NCI-H82 (cell line): ENCODE measurements at places on chromosomes 5 and 9.

GRCh38 chr5:76408104-76408654 is 5.1 kb downstream of the IQGAP2 start:
- DNase-seq: no peak

DNA sequence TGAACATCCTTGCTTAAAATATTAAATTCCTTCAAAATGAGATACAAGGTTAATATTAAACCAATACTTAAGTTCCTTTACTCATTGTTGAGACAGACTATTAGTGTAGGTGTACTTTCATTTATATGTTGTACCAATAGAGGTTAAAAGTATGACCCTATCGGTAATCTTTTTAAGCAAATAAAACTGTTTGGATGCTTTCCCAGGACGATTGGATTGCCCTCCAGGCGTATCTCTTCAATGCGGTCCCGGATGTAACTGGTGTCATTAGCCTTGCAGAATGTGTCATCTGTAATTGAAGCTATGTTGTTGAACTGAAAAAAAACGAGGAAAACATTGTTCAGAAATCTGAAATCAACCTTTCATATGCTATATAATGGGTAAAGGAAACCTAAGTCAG is 18.9 kb downstream of the OGN start:
- no peak for DNase-seq

- no peak for DNase-seq
These were observed 66.5 kb upstream of the SMIM15 start for GRCh38 chr5:61228691-61229280.

DNA sequence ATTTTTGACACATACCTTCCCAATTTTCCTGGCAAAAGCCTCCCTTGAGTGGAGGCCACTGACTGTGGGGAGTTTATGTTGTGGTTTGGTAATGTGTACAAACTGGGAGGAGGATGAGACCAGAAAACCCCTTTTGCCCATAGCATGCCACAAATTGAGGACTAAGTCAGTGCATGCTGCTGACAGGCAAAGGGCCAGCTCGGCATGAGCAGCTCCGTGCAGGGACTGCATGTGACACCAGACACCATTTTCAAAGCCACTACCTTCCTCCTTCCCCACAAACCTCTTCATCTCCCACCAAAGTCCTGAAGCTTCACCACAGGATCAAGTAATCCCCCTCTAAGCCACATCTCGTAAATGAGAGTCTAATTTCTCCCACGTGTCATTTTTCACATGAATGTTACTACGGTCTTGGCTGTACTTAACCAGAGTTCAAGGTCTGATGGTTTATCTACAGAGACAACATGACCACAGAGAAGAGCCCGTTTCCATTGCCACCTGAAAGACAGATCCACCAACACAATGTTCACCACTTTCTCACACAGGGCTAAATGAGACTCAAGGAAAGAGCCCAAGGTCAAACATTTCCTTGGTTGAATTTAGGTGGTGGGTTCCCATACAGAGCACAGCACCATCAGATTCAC is 106.5 kb downstream of the NFIB start:
- DNase-seq: peak; percentile 24

DNA sequence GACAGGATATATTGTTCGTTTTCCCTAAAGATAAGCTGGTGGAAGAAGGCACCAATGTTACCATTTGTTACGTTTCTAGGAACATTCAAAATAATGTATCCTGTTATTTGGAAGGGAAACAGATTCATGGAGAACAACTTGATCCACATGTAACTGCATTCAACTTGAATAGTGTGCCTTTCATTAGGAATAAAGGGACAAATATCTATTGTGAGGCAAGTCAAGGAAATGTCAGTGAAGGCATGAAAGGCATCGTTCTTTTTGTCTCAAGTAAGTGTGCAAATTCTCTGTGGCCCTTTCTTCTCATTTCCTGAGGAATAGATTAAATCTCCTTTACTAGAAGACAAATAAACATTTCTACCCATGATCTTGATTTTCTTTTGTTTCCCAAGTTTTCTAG is 38.0 kb downstream of the OSMR start:
- DNase-seq: no peak

DNA sequence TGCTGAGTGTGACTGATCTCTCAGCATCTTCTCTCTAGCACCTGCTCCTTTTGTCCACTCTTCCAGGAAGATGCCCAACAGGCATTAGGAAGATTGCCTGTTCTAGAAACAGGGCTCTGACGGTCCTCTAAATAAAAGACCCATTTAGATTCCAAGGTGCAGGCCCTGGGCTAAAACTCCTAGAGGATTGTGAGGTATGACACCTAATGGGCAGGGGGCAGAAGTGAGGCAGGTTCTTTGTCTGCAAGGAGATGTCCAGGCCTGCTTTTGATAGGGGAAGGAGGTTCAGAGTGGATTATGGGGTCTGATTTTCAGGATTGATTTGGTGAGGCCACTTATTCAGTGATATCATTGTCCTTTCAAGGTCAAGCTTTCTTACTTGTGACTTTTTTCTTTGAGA is 140.8 kb upstream of the TRPC7 start:
- DNase-seq: peak; percentile 2

DNA sequence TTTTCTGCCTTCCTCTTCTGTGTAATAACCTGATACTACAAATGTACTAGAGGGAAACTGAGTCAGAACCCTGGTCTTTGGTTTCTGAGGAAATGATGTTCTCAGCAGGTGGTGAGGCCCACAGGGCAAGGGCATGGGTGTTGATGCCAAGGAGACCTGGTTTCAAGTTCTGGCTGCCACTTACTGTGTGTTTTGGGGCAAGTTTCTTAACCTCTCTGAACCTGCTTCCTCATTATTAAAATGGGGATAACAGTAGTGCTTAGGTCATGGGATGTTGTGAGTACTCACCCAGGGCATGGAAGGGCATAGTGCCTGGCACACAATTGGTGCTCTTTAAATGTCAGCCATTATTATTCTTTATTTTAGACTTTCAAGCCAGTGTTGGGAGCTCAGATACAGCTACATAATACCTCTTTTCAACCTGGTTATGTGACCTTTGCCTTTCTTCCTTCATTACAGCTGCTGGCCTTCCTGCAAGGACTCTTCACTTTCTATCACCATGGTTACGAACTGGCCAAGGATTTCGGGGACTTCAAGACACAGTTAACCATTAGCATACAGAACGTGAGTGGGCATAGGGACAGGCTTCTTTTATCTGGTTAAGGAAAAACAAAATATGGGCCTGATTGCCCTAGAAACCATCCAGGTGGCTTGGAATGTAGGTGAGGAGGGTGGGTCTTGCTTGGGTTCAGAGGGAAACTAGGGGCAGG is 131.5 kb downstream of the ARHGAP26 start:
- no peak for DNase-seq

DNA sequence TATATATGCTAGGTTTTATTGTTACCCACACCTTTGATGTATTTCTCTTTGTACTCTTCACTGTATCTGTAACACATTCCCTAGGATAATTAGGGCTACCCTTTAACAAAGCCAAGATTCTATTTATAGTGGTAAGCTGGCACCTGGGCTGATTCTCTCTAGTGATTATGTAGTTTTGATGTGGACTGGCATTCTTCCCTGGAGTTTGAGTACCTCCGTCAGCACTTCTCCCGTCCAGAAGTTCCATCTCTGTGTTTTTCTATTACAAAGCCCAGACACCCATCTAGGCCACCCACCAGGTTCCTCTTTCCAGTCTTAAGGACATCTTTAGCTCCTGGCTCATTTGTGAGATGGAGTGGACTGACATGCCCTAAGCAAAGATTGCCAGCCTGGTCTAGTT is 55.9 kb upstream of the CDKN2B start:
- DNase-seq: no peak

DNA sequence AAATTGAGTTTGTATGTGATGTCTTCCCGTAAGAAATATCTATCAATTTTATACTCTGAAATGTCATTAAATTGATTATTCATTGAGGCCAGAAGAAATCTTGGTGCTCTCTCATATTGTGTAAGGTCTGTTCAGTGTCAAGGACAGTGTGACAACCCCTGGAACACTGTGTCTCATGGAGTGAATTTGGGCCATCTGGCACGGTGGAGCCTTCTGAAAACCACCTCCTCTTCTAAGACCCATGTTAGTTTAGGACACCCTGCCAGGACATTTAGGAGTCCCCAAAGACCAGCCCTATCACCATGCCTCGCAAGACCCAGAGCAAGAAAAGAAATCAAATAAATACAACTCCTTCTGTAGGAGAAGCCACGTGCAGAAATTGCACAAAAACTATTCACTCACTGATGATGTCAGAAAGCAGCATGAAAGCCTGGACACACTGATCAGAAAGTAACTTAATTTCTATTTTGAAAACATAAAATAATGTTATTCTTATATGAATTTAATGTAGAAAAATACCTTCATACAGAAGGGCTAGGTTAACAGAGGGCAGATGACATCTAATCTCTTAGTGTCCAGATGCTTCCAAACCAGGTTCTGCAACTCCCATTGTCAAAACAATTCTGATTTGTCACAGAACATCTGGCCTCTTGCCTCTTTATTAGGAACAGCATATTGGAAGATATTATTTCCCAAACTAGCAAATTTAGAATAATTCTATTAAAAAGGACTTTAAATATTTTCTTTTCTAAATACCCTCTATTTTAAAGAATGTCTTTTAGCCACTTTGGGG is 298.8 kb downstream of the NR2F1-AS1 start:
- DNase-seq: peak; percentile 53

DNA sequence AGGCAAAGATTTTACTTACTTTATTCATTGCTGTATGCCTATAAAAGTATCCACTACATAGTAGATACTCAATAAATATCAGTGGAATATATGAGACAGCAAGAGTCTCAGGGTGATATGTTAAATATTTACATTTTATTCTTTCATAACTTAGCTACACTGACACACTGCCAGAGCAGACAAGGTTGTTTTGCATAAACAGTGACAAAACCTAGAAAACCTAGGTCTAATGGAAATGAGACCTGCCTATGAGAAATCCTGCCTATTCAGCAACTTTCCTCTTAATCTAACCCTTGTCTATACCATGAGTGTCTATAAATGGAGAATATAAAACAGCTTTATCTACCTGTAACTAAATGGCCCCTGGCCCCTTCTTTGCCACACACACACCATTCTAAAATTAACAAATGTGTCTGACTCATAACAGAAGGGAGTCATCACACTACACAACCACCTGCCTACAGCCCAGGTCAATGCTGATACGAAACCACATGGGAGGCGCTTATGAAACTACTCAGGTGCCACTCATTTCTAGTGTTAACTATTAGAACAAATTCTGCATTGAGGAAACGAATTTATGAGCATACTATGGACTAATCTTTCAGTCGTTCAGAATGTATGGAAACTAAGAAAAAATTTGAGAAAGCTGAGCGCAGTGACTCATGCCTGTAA is 60.3 kb downstream of the UBAP2 start:
- DNase-seq: no peak

GRCh38 chr5:78791501-78792100 is 143.0 kb upstream of the LHFPL2 start:
- DNase-seq: no peak
